Left kidney (tissue), 8 donors: ENCODE measurements at places on chromosomes 1 and 21. TPM values are rescaled to one million over a fixed set of nuclear protein-coding genes. Genes with fewer than 3 reads are reported as not detected.

The CDK11B gene
- polyA plus RNA-seq = 44.5 TPM

The GIPC2 gene
- 21.6 TPM for polyA plus RNA-seq

The RGS2 gene
- polyA plus RNA-seq = 28.2 TPM

The APOBEC4 gene
- polyA plus RNA-seq = 0.10 TPM

The CCDC181 gene
- polyA plus RNA-seq = 11.1 TPM

The VTCN1 gene
- polyA plus RNA-seq = 24.9 TPM

The KRTAP10-11 gene
- not detected for polyA plus RNA-seq

The NTMT2 gene
- polyA plus RNA-seq = not detected

The ZNF648 gene
- 0.63 TPM for polyA plus RNA-seq

The PROK1 gene
- 0.17 TPM for polyA plus RNA-seq

The PGD gene
- 188 TPM for polyA plus RNA-seq

The C1orf56 gene
- 10.0 TPM for polyA plus RNA-seq

The IL20 gene
- not detected for polyA plus RNA-seq

The ETV3L gene
- polyA plus RNA-seq = not detected

The HSD3B2 gene
- 3.0 TPM for polyA plus RNA-seq

The FCER1G gene
- polyA plus RNA-seq = 10.8 TPM

The TMEM54 gene
- 5.6 TPM for polyA plus RNA-seq

The ANGPTL7 gene
- 0.10 TPM for polyA plus RNA-seq

The DUSP12 gene
- polyA plus RNA-seq = 44.9 TPM

The RGS4 gene
- polyA plus RNA-seq = 11.0 TPM
